CD8-positive, alpha-beta memory T cell (primary cell): ENCODE measurements at places on chromosomes 11 and 22. TPM values are rescaled to one million over a fixed set of nuclear protein-coding genes. Genes with fewer than 3 reads are reported as not detected.

GRCh38 chr11:32527261-32528175, 56.1 kb upstream of the EIF3M start:
- DNase-seq, result no peak
- H3K4me3 ChIP-seq, result no peak overlapping the region
- no peaks in the 10 kb centered on the region for H3K27me3 ChIP-seq
- H3K27ac ChIP-seq, result no peak overlapping the region

DNA sequence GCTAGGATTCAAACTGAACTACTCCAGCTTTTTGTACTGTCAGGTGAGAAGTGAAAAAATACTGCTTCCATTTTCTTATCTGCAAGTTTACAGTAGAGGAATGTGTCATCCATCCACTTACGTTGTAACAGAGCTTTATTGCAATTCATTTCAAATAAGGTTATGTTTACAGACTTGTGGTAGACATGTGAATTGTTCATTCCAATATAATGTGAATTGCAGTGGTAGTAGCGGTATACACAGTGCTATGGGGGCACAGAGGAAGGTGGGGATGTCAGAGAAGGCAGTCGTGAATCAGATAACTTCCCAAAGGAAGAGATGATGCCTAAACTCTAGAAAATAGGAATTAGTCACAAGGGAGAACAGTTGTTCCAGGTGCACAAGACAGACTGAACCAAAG, 42.5 kb downstream of the CEP57 start:
- H3K27me3 ChIP-seq, result no peaks in the 10 kb centered on the region
- no peaks in the 10 kb centered on the region for H3K4me1 ChIP-seq
- H3K27ac ChIP-seq, result no peak overlapping the region
- H3K4me3 ChIP-seq, result no peak overlapping the region

- peak overlapping the region; percentile 99 for H3K27ac ChIP-seq
- H3K4me1 ChIP-seq, result peaks cover 55% of the 10 kb centered on the region
- DNase-seq, result peak; percentile 54
- peak overlapping the region; percentile 98 for H3K4me3 ChIP-seq
Observed at GRCh38 chr22:20509344-20510047, 2.1 kb downstream of the MED15 start.

DNA sequence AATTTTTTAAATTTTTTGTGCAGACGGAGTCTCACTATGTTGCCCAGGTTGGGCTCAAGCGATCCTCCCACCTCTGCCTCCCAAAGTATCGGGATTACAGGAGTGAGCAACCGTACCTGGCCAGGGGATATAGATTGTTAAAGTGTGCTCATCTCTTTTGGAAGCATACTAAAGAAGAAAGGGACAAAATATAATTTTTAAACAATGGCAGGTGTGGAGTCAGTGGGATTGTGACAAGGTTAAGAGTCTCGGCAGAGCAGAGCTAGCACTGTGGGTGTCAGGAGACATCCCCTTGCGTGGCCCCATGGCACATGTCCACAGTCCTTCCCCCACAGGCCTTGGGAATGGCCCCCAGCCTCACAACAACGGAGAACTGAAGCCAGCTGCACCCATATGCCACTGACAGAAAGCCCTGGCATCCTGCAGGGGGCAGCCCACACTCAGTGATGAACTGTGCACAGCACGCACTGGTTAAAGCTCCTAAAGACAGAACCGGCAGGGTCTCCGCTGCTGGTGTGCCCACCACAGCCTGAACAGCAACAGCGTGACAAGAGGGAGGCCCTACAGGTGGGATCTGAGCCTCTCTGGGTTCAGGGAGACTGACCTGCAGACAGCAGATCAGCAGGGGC, 29.9 kb downstream of the SERPIND1 start:
- peaks cover 52% of the 10 kb centered on the region for H3K36me3 ChIP-seq
- no peak overlapping the region for H3K27ac ChIP-seq
- H3K4me1 ChIP-seq, result no peaks in the 10 kb centered on the region
- H3K4me3 ChIP-seq, result no peak overlapping the region

GRCh38 chr11:78248191-78248590, 59.5 kb downstream of the USP35 start:
- H3K27me3 ChIP-seq, result no peaks in the 10 kb centered on the region
- no peaks in the 10 kb centered on the region for H3K4me1 ChIP-seq

DNA sequence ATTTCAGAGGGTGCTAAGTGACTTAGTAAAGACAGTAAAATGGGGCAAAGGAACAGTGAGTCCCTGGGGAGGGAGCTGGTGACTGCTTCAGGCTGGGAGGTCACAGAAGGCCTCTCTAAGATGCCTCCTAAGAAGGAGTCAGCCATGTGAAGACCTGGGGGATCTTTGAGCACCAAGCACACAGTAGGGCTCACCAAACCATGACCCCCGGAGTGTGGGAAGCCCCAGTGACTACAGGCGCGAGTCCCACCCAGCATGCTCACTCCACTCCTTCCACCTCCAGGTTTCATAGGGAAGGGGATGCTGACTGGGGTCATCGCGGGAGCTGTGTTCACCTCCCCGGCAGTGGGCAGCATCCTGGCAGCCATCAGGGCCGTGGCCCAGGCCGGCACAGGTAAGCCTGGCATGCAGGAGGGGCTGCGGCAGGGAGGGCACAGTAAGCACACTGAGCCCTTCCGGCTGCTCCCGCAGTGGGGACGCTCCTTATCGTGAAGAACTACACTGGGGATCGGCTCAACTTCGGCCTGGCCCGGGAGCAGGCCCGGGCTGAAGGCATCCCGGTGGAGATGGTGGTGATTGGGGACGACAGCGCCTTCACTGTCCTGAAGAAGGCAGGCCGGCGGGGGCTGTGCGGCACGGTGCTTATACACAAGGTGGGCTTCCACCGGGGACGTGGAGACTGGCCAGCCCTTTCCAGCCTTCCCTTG, 5.9 kb downstream of the TKFC start:
- H3K36me3 ChIP-seq, result no peaks in the 10 kb centered on the region
- no peak for DNase-seq
- H3K4me1 ChIP-seq, result peaks cover 12% of the 10 kb centered on the region
- H3K4me3 ChIP-seq, result no peak overlapping the region
- no peaks in the 10 kb centered on the region for H3K27me3 ChIP-seq
- no peak overlapping the region for H3K27ac ChIP-seq

DNA sequence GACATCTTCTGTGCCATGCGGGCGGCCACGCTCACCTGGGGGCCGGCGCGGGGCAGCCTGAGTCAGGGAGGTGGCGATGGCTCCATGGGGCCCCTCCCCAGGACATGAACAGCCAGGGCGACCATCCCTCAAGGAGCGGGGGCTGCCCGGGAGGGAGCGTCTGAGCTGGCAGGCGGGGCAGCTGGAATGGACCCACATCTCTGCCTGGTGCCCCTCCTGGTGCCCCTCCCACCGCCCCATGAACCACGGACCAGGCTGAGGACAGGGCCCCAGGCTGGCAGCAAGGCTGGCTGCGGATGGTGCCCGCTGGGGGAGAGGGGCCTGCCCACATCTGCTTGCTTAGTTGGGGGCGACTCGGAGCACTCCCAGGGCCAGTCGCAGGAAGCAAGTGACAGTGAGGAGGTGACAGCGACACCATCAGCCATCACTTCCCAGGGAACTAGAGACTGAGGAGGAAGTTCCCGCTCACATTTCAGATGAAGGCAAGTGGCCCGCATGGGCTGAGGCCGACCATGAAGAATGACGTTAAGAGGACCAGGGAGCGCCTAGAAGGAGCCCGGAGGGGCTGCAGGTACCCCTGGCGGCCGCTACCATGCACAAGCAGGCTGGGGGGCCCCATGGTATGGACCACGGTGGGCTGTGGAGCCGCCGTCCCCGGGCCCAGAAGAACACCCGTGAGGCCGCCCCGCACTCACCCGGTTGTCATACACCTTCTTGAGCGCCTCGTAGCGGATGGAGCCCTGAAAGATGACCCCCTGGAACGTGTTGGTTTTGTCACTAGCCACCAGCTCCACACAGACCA, 37.3 kb downstream of the KIAA0930 start:
- H3K36me3 ChIP-seq, result no peaks in the 10 kb centered on the region
- no peak for DNase-seq
- H3K27ac ChIP-seq, result no peak overlapping the region
- H3K4me3 ChIP-seq, result no peak overlapping the region
- no peaks in the 10 kb centered on the region for H3K4me1 ChIP-seq

DNA sequence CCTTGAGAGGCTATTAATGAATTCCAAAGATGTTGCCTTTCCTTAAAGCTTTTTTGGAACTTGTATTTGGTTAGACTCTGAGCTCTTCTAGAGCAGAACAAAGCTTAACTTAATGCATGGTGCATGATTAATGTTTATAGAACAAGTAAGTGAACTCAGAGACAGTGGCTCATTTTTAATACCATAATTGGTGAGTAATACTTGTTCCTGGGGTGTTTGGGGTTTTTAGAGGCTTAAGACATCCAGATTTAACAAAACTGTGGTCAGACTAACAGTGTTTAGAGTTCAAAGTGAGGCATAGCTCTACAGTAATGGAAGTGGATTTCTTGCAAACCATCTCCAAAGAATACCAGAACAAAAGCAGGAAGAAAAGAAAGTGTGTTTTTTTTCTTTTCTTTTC, 73.7 kb upstream of the CTSC start:
- no peak for DNase-seq
- peaks cover 33% of the 10 kb centered on the region for H3K4me1 ChIP-seq
- no peak overlapping the region for H3K27ac ChIP-seq

GRCh38 chr22:41403532-41404318, 22.0 kb downstream of the TEF start:
- H3K4me3 ChIP-seq, result no peak overlapping the region
- H3K27me3 ChIP-seq, result no peaks in the 10 kb centered on the region
- no peaks in the 10 kb centered on the region for H3K4me1 ChIP-seq
- H3K36me3 ChIP-seq, result no peaks in the 10 kb centered on the region

Gene HORMAD2
- total RNA-seq, result not detected

Gene DCDC1
- total RNA-seq, result 0.07 TPM
